ENCODE measurements at places on chromosomes 6 and 20.

DNA sequence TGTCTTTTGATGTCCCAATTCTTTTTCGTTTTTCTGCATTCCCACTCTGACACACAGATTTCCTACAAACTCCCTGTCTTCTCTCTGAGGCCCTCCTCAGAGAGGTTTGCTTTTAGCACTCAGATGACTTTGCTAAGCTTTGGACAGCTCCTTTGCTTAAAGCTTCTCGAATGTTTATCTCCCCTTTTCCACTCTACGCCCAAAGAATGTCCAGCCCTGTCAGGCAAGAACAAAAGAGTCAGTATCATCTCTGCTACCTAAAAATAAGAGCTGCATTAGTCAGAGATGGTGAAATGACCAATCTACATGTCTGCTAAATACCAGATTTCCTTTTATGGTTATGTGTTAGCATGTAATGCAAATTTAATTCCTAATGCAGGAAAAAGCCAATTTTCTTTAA, 56.8 kb downstream of the PREP start:
- DNase-seq: peak; percentile 59

- DNase-seq: no peak
Observed at GRCh38 chr6:99353126-99353525, 3.7 kb upstream of the FAXC start.

- no peak for DNase-seq
Observed at GRCh38 chr6:81978230-81978629, 225.7 kb upstream of the TENT5A start.

- DNase-seq: no peak
Observed at GRCh38 chr6:157390273-157391060, 9.5 kb downstream of the ZDHHC14 start.

- DNase-seq: peak; percentile 4
Observed at GRCh38 chr6:84346372-84346771, 118.9 kb upstream of the CEP162 start.

GRCh38 chr20:6212903-6213302, 90.1 kb upstream of the FERMT1 start:
- DNase-seq: no peak

DNA sequence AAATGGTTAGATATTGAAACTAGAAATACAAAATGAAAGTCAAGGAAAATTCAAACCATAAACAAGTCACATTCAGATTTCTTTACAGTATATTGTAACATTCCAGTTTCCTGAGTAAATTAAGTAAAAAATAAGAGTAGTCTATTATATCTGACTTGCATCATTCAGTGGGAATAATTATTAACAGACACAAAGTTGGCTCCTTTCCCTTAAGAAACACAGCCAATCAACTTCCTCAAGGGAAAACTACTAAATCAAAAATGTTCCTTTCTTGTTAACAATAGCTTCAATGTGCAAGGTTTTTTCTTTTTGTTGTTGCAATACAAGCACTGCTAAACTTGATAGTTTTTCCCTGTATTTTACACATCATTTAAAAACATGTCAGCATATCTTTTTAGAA, 33.2 kb downstream of the DNAAF9 start:
- peak; percentile 81 for DNase-seq

DNA sequence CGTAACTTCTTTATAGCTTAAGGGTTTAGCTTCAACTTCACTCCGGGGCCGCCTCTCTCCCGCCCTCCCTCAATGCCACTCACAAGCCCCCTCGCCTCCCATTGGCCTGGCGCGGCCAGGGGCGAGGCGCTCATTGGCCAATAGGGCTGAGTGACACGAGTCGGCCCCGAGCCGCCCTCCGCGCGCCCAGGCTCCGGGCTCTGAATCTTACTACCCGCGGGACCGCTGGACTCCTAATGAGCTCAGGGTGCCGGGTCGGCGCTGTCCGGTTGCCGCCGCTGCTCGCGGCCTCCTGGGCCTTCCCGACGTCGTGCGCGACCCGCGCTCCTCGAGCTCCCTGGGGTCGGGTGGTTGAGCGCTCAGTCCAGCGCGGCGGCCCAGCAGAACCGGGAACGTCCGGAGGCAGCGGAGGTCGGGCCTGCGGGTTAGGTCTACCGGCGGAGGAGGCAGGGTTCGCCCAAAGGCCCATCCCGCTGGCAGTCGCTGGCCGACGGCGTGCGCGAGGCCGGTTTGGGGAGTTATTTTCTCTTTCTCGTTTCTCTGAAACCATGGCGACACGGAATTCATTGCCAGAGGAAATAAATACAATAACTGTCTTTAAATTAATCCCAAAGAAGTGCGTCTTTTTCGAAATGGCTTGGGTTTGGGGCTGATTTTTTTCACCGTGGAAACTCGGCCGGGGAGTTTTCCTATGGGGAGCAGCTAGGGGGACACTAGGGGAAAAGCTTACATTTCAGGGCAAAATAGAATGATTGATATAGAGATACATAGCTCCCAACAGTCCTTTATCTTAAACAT, at the start of gene SIM1:
TSS of gene SIM1 (minus strand) at position 19 of the 798 bp plus-strand sequence. CDS start 1,453 bp downstream, outside the sequence.
- peak; percentile 50 for DNase-seq
